MG63 (cell line): ENCODE measurements at places on chromosomes 7 and 10. TPM values are rescaled to one million over a fixed set of nuclear protein-coding genes. Genes with fewer than 3 reads are reported as not detected.

Gene SMIM30
- total RNA-seq: 44.4 and 45.1 TPM in 2 replicates

GRCh38 chr7:65449505-65449852 lies 75.8 kb downstream of the ZNF92 start:
- DNase-seq: no peak

Gene DNAJC12
- 0.69 TPM in 1 of 2 replicates, not detected in the other for total RNA-seq

- DNase-seq: no peak
Observed at GRCh38 chr10:77422491-77423338, 214.9 kb downstream of the KCNMA1 start.

Gene SYT15
- 0.76 TPM in 1 of 2 replicates, not detected in the other for total RNA-seq

- no peak for DNase-seq
Observed at GRCh38 chr10:60175441-60175971, 214.2 kb downstream of the ANK3 start.

Gene CLDN4
- not detected in 2 replicates for total RNA-seq

Gene GSDME
- total RNA-seq: 3.7 and 4.1 TPM in 2 replicates

GRCh38 chr7:109259151-109259550 lies 689.5 kb downstream of the DNAJB9 start:
- no peak for DNase-seq

DNA sequence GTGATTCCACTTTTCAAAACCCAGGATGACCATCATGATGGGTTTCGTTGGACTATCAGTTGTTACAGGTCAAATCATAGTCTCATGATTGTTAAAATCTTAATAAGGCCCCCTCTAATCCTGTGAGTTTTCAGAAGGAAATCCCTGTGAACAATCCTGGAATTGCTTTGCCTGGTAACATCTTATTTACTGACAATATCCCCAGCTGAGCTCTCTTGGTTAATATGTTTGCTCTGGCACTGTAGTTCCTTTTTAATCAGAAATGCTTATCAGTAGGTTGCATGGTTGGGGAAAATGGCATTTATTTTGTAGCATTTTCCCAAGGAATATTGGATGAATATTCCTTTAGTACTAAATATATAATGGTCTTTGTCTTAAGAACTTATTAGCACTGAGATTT lies 163.9 kb downstream of the TCF7L2 start:
- no peak for DNase-seq

GRCh38 chr7:43456200-43456599 lies 126.7 kb upstream of the STK17A start:
- DNase-seq: no peak

DNA sequence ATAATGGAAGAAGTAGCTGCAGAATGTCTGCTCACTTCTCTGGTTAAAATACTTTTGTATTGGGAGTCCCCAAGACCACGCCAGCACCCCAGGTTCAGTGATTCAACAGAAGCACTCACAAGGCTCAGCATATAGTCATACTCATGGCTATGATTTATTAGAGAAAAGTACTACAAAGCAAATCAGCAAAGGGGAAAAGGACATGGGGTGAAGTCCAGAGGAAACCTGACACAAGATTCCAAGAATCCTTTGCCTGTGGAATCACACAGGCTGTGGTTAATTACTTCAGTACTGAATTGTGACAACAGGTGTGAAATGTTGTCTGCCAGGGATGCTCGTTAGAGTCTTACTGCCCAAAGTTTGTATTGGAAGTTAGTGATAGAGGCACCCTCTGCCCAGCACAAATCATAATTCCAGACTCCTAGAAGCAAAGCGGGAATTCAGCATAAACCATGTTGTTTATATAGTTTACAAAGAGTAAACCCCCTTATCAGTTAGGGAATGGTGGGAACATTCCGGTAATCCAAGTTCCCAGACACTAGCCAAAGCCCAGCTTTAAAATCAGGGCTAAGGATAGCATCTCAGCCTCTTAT lies 79.4 kb downstream of the HYCC1 start:
- DNase-seq: no peak

- DNase-seq: no peak
Observed at GRCh38 chr7:110808361-110808760, 282.6 kb upstream of the LRRN3 start.

Gene WDFY4
- 0.07 and 0.63 TPM in 2 replicates for total RNA-seq

- DNase-seq: no peak
Observed at GRCh38 chr10:31959461-31960173, 31.0 kb upstream of the ARHGAP12 start.

- no peak for DNase-seq
Observed at GRCh38 chr7:7707806-7708205, 10.6 kb downstream of the RPA3 start.

GRCh38 chr10:100586959-100587358 lies 51.2 kb downstream of the HIF1AN start:
- no peak for DNase-seq

Gene LLCFC1
- total RNA-seq: not detected in 2 replicates

- DNase-seq: no peak
Observed at GRCh38 chr7:123847868-123848267, 2.9 kb downstream of the HYAL4 start.

DNA sequence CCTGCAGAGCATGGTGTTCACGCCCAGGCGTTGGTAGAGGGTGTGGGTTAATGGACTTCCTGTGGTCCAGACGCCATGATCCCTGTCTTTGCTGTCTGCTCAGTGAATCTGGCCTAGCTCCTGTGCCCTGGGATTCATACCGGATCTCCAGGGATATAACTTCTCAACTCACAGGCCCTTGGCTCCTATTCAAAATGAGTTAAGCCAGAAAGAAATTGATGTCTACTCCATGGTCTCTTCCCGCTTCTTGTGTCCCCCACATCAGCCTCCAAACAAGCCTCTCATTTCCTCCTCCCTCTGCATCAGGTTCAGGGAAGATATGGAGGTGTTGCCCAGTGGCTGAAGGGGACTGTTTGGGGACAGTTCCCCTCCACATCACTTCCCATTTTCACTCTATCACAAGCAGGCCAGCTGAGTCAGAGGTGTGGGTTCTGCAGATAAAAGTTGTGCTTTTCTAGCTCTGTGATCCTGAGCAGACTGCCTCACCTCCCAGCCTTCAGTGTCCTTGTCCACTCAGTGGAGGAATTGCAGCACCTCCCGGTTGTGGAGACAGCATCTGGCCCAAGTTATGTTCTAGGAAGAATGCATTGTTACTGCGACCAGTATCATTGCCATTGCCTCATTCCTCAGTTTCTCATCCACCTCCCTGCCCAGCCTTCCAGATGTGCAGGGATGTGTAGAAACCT lies 22.5 kb downstream of the AKR1E2 start:
- no peak for DNase-seq

DNA sequence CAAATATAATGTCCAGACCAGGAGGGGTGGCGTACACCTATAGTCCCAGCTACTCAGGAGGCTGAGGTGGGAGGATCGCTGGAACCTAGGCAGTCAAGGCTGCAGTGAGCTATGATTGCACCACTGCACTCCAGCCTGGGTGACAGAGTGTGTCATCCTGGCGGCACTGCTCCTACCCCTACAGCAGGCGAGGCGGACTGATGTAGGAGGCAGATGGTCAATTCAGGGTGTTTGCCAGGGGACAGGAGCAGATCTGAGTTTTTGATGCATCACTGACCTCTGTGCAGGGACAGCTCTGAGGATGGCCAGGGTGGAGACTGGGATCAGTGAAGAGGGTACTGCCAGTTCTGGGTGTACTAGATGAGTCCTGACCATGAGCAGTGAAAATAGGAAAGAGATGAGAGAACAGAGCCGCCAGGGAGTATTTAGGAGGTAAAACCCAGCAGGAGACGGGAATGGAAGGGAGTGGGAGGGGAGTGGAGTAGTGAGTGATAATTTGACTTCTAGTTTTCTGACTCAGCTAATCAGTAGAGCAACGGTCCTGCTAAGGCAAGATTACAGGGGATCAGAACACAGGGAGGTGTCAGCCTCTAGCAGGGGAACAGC lies 75.3 kb downstream of the HIP1 start:
- no peak for DNase-seq

- no peak for DNase-seq
Observed at GRCh38 chr7:8015100-8015745, 46.6 kb downstream of the GLCCI1 start.

- DNase-seq: no peak
Observed at GRCh38 chr7:74542558-74543117, 88.9 kb downstream of the GTF2IRD1 start.

DNA sequence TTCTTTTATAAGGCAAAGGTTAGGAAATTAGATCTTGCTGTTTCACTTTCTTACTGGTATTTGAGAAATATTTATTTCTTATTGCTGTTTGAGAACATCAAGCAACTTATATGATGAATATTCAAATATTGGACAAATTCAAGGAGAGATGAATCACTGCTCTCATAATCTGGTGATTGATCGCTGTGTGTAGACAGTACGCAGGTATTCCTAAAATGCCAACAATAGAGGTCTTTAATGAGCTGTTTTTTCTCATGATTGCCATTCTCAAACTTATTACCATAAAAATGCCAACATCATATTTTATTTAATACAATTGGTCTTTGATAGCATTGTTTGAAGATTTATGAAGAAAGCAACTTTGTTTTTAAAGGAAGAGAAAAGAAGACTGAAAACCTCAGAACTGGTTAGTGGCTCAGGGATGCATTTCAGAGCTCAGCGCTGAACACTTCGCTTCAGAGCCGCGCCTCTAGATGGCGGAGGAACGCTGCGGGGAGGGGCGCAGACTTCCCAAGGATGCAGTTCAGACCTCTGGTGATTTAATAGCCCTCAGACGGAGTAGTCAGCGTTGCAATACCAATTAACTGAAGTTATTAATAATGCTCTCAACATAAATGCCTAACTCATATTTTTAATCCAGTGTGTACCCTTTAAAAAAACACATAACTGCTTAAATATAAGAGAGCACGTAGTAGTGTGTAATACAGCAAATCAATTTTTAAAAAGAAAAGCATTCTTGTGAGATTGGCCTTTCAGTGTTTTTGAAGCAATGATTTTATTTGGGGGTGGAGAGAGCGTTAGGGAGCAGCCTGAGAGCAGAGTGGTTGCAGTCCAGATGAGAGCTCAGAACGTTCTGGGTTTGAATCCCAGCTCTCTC lies 38.5 kb upstream of the STEAP4 start:
- DNase-seq: peak; percentile 14

DNA sequence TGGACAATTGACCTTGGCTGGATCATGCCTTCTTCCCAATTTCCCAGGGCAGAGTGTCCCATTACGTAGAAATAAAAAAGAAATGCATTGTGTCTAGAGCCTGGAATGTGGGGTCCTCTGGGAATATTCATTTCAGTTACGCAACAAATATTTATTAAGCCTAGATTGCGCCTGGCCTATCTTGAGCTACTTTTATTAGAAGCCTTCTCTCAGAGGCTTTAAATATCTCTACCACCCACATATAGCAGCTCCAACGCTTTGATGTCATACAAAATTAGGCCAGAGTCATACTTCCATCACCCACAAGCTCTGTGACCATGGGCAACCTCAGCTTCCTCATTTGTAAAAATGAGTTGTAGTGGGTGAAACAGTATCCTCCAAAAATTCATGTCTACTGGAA lies 24.9 kb upstream of the CARD11 start:
- no peak for DNase-seq

DNA sequence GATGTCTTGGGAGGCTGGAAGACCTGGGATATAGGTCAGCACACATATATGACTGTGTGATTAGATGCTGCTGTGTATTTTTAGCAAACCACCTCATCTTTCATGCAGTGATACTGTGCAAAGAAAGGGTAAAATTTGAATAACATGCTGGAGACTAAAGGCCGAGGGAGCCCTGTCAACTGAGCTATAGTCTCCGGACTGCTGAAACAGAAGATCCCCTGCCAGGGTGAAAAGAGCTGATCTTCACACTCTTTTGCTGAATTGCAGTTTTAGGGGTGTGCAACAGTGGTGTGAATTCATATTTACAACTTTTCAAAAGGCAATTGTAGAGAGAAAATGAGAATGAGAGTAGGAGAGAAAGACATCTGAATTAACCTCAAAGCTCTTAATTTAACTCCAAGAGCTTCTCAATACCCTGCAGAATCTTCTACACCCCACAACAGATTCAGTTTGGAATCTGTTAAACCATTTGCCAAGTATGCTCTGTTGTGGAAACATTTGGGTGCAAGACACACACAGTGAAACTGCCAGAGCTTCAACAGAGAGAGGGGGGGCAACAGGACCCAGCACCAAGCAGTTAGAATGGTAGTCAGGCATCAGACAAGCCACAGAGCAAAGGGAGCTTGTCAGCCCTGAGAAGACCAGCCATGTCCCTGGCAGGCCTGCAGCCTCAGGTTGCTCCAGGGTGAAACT lies 190.1 kb upstream of the STK17A start:
- no peak for DNase-seq

Gene UMAD1
- 9.3 and 15.9 TPM in 2 replicates for total RNA-seq

DNA sequence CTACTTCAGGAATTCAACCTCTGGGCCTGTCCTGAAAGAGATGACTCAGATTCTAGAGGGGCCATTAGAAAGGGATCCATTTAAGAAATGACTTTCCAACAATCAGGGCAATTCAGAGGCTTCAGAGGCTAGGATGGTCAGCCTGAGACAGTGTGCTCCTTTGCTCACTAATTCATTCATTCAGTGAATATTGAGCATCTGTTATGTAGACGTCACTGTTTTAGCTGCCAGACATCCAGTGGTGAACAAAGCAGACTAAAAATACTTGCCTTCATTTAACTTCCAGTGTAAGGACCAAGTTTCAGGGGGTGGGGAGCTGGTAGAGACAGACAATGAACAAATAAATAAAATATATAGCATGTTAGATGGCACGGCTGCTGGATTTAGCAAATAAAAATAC lies 1.6 kb downstream of the KIAA1217 start:
- DNase-seq: no peak

Gene CYP26A1
- 0.30 and 0.32 TPM in 2 replicates for total RNA-seq

DNA sequence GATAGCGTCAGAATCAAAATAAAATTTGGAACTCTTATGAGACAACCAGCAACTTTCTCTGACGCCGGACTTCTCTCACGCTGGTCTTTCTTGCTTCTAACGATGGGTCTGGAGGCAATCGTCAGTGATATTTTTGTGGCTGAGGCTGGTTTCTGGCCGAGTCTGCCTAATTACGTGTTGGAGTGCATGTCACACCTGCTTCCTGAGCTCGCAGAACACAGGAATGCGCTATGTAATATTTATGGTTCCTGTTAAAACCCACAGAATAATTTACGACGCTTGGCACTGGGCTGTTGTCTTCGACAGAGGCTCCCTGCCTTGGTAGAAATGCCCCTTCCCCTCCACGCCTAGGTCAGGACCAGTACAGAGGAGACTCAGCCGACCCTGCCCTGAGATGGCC lies 64.9 kb downstream of the NPTX2 start:
- no peak for DNase-seq

- no peak for DNase-seq
Observed at GRCh38 chr10:130003787-130004613, 39.9 kb upstream of the EBF3 start.

- DNase-seq: no peak
Observed at GRCh38 chr7:139370301-139370942, 10.7 kb downstream of the LUC7L2 start.

GRCh38 chr7:18638594-18639452 lies 143.3 kb downstream of the HDAC9 start:
- DNase-seq: no peak

- peak; percentile 26 for DNase-seq
Observed at GRCh38 chr7:123538189-123538714, 3.9 kb upstream of the IQUB start.

GRCh38 chr10:116891208-116891607 lies 41.9 kb downstream of the ENO4 start:
- peak; percentile 92 for DNase-seq
